ENCODE measurements at places on chromosomes 6 and 20.

GRCh38 chr6:22236626-22237414, 60.0 kb downstream of the PRL start:
- DNase-seq: no peak

GRCh38 chr20:13904766-13905165, 85.6 kb downstream of the SEL1L2 start:
- no peak for DNase-seq

GRCh38 chr6:167661552-167662044, 165.1 kb upstream of the AFDN start:
- no peak for DNase-seq

- no peak for DNase-seq
Measured at GRCh38 chr20:5153612-5154542, 27.1 kb downstream of the CDS2 start.

DNA sequence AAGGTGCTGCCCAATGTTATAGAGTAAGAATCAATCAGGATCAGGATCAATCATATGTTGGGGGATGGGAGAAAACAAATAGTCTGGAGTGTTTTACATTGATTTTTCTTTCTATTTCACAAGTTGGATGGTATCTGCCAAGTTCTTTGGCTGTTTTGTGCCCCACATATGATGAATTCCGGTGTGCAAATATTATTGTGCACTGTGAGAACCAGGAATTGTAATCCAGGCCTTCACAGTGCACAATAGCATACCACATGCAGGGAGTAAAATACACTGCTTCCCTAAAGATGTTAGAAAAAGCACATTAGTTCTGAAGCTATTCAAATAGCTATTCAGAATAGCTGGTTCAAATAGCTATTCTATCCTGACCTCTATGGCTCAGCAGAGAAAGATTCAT, 133.7 kb downstream of the LCA5 start:
- DNase-seq: no peak
